ENCODE measurements at places on chromosomes 12 and 14.

GRCh38 chr12:91852634-91853033, 293.0 kb downstream of the BTG1 start:
- no peak for DNase-seq

DNA sequence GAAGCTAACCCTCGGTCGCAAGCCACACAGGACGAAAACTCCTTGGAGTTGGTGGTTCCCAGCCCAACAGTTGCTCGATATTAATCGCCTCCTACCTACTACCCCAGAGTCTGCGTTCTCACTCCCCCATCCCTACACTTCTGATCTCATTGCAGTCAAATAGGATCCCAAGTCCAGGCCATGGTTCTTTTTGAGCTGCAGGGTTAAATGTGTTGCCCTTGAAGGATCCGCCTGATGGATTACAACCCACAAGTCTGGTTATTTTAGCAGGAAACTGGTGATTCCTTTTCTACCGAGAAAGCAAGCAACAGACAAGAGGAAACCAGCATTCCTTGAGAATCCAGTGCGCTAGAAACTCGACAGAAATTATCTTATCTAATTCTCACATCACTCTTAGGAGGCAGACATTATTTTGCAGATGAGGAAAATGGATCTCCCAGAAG, 785 bp upstream of the NIN start:
- DNase-seq = no peak

- no peak for DNase-seq
These were observed 107.9 kb downstream of the MYRFL start for GRCh38 chr12:69932676-69933552.

- DNase-seq = no peak
These were observed 52.0 kb upstream of the OSBPL8 start for GRCh38 chr12:76611533-76611932.

DNA sequence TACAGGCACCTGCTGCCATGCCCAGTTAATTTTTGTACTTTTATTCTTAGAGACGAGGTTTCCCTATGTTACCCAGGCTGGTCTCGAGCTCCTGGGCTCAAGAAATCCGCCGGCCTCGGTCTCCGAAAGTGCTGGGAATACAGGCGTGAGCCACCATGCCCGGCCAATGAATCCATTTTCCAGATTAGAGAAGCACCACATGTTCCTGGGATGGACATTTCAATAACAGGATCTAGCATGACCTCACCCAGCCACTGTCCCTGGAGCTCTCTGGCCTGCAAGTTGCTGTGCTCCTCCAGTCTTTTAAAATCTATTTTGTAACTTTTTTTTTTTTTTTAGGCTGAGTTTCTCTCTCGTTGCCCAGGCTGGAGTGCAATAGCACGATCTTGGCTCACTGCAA, 2.2 kb downstream of the GPR132 start:
- DNase-seq = no peak

- DNase-seq = no peak
These were observed 158.6 kb downstream of the ZNF664 start for GRCh38 chr12:124131659-124132058.

- DNase-seq = no peak
These were observed 182.5 kb downstream of the GXYLT1 start for GRCh38 chr12:41962171-41962572.

GRCh38 chr12:128813883-128814282, 9.9 kb downstream of the SLC15A4 start:
- no peak for DNase-seq

DNA sequence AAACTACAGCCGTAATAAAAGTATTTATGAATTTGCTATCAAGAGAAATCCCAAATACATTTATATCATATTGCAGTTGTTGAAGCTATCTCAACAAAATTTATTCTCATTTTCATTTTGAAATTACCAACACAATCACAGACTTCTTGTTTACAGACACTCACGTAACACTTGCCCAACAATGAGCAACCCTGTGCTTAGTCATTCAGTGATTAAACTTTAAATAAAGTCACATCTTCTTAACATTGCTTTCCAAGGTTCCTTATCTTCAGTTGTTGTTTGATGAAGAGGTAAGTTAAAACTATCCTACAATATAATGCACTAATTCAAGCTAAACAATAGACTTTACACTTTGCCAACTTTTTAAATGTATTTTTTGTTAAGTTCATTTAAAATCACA, 601.8 kb downstream of the SLC16A7 start:
- no peak for DNase-seq

DNA sequence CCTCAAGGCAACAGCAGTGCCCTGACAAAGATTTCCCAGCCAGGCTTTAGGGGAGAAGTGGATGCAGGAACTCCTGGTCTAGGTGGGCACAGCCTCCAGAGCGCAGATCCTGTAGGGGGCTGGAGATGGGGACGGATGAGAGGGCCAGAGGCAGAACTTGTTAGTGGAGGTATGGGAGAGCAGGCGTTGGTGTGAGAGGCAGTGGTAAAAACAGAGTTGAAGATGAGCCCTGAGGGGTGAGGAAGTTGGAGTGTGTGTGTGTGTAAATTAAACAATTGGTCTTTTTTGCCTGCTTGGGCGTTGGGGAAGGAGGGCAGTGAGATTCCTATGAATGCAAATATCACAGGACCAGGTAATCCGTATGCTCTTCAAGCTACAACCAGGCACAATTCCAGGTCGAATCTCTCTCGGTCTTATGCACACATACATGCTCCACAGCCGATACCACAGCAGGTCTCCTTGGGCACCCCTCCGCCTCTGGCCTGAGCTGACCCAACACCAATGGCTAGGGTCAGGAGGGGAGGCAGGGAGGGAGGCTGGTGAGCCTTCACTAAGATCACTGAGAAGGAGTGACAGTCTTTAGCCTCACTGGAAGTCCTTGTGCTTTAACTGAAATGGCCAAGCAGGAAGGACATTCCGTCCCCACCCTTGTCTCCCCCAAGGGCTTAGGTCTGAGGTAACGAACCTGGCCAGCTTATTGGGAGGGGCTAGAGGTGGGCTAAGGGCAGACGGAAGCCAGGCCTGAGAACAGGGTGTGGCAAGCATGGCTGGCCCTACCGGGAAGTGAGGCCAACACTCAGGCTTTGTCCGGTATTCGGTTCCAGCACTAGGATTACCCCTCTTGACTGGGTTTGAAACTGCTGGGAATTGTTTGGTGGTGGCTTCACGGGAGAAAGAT, 1.5 kb upstream of the KRT7 start:
- DNase-seq = no peak

DNA sequence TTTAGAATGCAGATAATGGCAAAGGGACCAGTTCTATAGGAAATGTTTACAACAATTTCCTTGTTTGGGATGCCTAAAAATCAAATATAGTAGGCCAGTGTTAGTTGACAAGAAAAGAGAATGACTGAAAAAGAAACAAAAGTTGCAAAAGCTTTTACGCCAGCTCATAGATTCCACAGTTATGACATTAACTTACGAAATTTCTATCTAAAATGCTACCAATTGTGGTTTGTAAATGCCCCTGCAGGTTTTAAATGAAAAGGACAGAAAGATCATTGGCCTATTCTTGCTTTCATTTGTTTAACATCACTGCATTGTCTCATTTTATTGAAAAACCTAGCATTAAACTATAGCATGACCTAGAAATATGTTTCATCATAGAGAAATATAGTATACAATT, 345.8 kb downstream of the CCDC91 start:
- DNase-seq = no peak

DNA sequence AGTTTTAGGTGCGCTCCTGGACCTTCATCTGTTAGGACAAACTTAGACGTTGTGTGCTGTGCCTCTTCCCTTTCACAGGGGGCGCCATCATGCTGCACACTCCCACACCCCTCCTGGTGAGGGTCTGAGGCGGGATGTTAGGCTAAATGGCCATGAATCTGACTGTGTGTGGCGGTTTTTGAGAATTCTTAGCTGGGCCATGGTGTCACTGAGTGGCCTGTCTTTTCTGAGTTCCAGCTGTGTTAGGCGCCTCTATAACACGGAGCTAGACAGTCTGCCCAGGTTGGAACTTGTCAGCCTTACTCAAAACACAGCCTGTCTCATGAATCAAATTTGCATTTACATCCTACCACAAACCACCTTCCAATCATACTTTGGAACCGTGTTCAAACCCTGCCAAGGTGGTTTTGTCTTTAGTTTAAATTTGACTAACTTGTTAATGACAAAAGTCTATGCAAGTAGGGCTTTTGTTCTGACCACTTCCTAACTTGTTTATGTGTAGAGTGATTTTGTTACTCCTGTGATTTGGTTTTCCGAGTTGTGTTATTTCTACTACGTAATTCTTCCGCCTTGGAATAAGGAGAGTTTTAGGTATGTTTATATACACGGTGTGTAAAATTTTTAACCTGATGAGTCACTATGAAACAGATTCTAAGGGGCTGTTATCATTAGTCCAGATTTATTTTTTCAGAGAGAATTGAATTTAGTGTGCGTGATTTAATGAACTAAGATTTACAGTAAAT, 19.6 kb downstream of the ACVR1B start:
- no peak for DNase-seq

DNA sequence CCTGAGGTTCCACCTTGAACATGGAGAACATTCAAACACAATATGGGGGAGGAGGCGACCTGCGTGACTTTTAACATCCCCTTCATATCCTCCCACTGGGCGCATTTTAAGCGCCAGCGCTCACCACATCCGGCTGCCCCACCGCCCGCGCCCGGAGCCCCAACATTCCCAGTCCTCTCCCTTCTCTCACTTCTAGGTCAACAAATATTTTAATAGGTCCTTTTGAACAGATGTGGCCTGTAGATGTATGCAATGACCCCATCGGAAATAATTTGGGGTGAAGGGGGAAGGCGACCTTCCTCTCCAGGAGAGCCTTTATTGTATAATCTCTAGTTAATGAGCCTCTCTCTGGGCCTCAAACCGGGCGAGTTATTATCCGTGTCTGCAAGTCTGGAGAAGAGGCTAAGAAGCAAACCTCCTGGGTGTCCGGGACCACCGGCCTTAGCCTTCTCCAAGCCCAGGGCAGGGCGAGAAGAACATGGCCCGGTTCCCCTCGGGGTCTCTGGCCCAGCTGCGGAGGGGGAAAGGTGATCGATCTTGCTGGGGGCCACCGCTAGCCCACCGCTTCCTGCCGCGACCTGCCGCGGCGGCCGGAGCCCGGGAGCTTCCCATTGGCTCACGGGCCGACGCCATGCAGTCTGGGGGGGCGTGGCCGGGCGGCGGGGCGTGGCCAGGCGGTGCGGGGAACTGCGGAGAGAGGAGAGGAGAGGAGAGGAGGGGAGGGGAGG, 83.2 kb upstream of the HMGA2 start:
- no peak for DNase-seq

DNA sequence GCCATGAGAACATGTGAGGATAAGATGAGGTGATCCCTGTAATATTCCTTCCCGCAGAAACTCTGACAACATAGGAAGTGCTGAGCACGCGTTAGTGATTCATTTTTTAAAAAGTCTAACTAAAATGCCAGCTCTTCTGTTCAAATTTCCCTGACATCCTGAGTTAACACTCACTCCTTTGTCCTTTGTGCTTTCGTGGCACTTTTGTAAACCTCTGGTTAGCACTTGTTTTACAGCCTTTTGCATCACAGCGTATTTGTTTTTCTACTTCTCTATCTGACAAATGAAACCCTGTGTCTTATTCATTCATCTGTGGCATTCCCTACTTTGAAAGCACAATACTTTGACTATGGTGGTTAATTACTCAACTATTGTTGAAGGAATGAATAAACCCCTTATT, 313.6 kb downstream of the NUAK1 start:
- DNase-seq = no peak

- DNase-seq = no peak
These were observed 24.9 kb upstream of the TMED2 start for GRCh38 chr12:123559468-123559867.
